COLO829 (cell line): ENCODE measurements at places on chromosomes 2 and 18.

- no peak for DNase-seq
These were observed 26.0 kb downstream of the TWIST2 start for GRCh38 chr2:238873841-238874240.

DNA sequence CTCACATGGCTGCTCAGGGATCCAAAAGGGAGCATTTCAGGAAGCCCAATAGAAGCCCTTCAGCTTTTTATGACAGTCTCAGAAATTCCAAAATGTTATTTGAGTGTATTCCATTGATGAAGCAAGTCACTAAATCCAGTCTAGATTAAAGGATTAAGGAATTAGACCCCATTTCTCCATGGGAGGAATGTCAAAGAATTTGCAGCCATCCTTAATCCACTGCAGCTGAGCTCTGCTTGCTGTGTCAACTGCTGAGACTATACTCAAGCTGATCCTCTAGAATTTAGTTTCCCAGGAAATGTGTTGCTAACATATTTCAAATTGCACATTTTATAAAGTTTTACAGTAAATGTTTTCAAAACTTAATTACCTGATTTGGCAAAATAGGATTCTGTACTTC lies 28.4 kb upstream of the C2orf69 start:
- no peak for DNase-seq

DNA sequence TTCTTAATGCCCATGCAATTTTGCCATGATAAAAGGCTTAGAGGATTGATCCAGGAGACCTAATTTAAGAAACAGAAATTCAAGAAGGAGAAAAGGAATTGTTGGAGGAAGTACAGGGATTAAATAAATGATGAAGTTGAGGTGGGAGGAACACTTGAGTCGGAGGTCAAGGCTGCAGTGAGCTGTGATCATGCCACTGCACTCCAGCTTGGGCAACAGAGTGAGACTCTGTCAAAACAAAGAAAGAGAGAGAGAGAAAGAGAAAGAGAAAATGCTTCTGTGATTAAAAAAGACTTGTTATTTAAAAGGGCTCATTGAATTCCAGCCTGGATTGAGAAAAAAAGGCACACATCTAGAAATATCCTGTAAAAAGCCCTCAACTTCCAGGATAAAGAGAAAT lies 123.2 kb downstream of the B3GNT2 start:
- no peak for DNase-seq

GRCh38 chr2:18153741-18154140 lies 275.3 kb downstream of the KCNS3 start:
- no peak for DNase-seq

GRCh38 chr2:58097025-58097424 lies 50.4 kb downstream of the VRK2 start:
- no peak for DNase-seq

GRCh38 chr18:24989760-24990593 lies 362.0 kb downstream of the ZNF521 start:
- no peak for DNase-seq

DNA sequence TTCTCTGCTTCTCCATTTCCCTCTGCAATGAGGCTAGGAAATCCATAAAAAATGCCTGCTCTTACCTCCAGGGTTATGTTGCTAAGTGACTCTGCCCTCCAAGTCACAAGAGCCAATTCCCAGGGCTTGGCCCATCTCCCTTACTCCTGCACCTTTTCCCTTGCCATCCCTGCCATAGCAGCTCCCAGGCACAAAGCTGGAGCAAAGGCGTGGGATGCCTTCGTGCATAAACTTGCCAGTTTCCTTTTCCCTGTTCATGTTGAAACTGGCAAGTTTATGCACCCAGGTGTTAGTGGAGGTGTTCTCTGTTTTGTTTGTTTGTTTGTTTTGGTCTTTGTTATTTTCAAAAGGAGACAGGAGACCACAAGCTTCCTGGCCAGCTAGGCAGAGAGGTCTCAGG lies 195.1 kb downstream of the ACKR3 start:
- DNase-seq = no peak

DNA sequence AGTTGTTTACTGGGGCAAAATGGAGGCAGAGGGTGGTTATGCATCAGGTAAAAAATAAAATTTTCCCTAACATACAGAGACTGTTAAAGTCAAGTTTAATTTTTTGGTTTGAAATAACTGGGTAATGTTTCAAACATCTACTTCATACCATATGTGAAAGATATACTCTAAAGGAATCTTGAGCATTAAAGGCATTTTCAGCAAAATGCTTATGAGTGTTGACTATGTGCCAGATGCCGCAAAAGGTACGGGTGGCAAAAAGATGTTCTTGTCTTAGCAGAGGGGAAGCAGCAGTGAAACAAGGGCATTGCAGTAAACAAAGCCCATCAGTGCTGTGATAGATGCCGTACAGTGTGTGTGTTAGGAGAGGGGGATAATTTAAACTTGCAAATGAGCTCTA lies 263.1 kb upstream of the ID2 start:
- no peak for DNase-seq

DNA sequence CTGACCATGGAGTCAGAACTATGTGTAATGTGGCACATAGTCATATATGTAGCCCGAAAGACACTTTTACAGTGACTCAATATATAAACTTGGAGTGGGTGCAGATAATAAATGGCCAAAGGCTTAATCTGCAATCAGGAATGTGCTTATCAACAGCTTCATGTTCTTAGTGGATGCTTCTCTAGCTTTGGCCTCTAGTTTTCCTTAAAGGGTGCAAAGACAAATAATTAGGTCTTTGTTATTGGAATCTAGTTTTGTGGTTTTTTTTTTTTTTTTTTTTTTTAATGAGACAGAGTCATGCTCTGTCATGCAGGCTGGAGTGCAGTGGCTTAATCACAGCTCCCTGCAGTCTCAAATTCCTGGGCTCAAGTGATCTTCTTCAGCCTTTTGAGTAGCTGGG lies 625.6 kb downstream of the EPHA4 start:
- no peak for DNase-seq

GRCh38 chr18:11775436-11776174 lies 75.6 kb upstream of the CHMP1B start:
- no peak for DNase-seq

- no peak for DNase-seq
These were observed 39.6 kb downstream of the POLR1A start for GRCh38 chr2:86066007-86066578.

- DNase-seq = no peak
These were observed 39.1 kb upstream of the PLEKHM3 start for GRCh38 chr2:208064220-208064961.

- DNase-seq = no peak
These were observed 71.6 kb downstream of the BOLA3 start for GRCh38 chr2:74076074-74076470.

DNA sequence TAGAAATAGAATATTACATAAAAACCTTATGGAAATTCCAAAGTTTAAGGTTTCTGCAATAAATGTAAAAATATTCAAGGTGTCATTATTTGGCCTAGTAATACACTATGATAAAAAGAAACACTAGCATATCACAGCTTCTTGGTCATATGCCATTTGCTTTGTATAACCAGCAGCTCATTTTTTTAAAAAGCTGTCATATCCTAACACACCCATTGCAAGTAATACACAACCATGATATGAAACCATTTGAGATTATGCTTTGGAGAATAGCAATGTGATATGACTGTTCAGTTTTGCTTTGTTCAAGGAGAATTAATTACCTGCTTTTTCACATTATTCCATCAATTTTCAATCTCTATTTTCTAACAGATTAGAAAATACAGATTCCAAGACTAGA lies 149.0 kb downstream of the IKZF2 start:
- no peak for DNase-seq

GRCh38 chr18:55090564-55091188 lies 131.4 kb upstream of the CCDC68 start:
- no peak for DNase-seq

- no peak for DNase-seq
These were observed 31.2 kb upstream of the NPC1 start for GRCh38 chr18:23617412-23618014.

GRCh38 chr2:159497256-159497655 lies 119.1 kb downstream of the BAZ2B start:
- peak; percentile 77 for DNase-seq
